ENCODE measurements at places on chromosomes 2 and 18.

GRCh38 chr2:204357286-204357685, 188.0 kb upstream of the PARD3B start:
- no peak for DNase-seq

GRCh38 chr2:132891498-132891897, 221.5 kb upstream of the LYPD1 start:
- DNase-seq, result no peak

DNA sequence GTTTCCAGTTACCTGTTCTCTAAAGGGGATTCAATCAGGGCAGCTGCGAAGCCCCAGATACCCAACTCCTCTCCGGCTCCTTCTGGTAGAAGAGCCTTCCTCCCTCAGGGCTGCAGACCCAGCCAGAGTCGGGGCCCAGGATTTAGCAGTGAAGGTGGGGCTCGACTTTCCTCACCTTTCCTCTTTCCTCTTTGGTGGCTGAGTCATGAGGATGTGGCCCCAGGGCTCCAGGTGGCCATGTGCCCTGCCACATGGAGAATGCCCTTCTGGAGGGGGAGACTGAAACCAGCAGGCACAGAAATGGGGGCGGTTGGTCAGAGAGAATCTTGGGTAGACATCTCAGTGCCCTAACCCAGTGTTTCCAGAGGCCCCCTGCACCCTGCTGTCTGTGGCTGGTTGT, 402.6 kb downstream of the NBAS start:
- no peak for DNase-seq

GRCh38 chr2:7694076-7694985, 777.1 kb downstream of the RNF144A start:
- DNase-seq, result no peak

DNA sequence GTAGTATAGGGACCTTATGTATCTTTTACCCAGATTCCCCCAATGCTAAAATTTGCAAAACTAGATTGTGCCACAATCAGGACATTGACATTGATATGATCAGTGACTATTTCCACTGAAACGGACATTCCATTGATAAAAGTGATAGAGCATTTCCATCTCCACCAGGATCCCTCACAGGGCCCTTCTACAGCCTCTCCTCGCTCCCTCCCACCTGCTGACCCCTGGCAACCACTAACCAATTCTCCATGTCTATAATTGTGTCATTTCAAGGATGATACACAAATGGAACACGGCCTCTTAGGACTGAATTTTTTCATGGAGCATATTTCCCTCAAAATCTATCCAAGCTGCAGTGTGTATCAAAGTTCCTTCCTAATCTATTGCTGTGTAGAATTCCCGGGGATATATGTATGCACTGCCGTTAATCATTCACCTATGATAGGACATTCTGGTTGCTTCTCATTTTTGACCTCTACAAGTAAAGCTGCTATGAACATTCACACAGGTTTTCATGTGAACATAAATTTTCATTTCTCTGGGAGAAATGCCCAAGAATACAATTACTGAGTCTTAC, 67.3 kb downstream of the UXS1 start:
- no peak for DNase-seq

- no peak for DNase-seq
These were observed 148.6 kb downstream of the TWIST2 start for GRCh38 chr2:238996331-238997136.

GRCh38 chr2:41602341-41602740, 445.5 kb upstream of the PKDCC start:
- no peak for DNase-seq

GRCh38 chr2:200405599-200406298, 99.3 kb downstream of the SPATS2L start:
- DNase-seq, result peak; percentile 21

All from hematopoietic multipotent progenitor cell treated with erythropoietin and hydrocortisone succinate and interleukin-3 and kit ligand, for 8 days (in vitro differentiated cells).